ENCODE measurements at places on chromosomes 1 and 21.

- peak; percentile 71 for DNase-seq
Observed at GRCh38 chr1:40944326-40944725, 35.2 kb upstream of the CTPS1 start.

- DNase-seq, result no peak
Observed at GRCh38 chr21:40680311-40680710, 166.6 kb downstream of the DSCAM start.

DNA sequence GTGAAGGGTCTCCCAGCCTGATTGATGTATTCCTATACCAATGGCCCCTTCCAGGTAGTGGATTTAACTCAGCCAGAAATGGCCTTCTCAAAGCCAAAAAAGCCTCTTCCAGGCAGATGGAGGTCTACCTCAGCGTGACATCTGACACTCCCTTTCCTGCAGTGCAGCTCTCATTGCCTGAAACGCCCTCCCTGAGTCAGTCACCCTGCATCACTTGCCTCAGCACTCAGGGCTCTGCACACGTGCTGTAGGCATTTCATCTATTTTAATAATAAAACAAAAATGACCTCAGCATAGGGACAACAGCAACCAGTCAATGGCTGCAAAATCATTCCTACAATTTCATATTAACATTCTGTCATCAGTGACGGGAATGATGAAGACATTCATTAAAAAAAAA is 64.4 kb upstream of the GJA5 start:
- no peak for DNase-seq

- no peak for DNase-seq
Observed at GRCh38 chr1:93591676-93592550, 89.7 kb downstream of the BCAR3 start.

- DNase-seq, result no peak
Observed at GRCh38 chr1:29601021-29601420, 364.7 kb downstream of the PTPRU start.

- peak; percentile 32 for DNase-seq
Observed at GRCh38 chr1:154955039-154955717, 721 bp downstream of the PBXIP1 start.

GRCh38 chr1:215111916-215112315 is 29.4 kb downstream of the KCNK2 start:
- no peak for DNase-seq

DNA sequence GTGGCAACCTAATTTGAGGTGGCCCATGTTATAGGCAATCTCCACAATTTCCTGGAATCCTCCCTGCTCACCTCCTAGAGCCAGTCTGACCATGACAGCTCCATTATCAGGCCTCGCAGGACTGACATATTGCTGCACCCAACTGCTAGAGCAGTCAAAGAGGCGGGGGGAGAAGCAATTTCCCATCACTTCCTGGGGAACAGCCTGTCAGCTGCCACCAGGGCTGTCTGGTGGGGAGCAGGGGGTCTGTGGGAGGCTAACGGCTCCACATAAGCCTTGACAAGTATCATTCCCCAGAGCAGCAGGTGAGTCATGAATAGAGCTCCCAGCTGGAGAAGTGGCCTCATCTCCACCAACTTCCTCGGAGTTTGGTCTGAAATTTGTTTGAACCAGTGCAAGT is 322.9 kb downstream of the MATN1 start:
- no peak for DNase-seq

DNA sequence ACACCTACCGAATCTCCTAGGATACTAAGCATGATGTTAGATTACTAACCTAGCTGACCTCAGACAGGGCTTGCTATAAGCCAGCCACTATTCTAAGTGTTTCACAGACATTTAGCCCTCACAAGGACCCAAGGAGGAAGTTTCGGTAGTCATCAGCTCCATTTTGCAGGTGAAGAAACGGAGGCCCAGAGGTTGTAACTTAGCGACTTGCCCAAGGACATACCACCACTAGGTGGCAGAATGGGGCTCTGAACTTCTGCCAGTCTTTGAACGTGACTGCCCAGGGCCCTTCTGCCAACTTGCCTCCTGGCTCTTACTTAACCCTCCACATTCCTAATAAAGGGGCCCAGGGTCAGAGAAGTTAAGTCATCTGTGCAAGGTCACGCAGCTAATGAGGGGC is 283.5 kb downstream of the C1orf94 start:
- peak; percentile 12 for DNase-seq

- DNase-seq, result no peak
Observed at GRCh38 chr1:224545571-224545970, 70.5 kb upstream of the CNIH3 start.

- peak; percentile 25 for DNase-seq
Observed at GRCh38 chr1:55484173-55484572, 269.0 kb upstream of the USP24 start.

Measured in NCI-H226 (cell line).